ENCODE measurements at places on chromosomes 7 and 10.

DNA sequence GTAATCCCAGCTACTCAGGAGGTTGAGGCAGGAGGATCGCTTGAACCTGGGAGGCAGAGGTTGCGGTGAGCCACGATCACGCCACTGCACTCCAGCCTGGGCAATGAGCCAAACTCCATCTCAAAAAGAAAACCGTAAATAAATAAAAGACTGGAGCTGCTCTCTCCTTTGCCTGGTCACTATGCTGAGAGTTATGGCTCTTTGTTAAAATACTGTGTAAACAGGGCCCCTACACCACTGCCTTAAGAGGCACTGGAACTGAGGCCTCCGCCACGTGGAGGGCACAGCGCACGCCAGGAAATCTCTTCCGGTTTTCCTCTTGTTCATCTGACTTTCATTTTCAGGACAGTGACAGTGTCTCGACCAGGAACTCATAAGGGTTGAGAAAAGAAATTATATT is 123.3 kb downstream of the PAXIP1 start:
- no peak for DNase-seq

GRCh38 chr10:68856352-68856751 is 29.0 kb downstream of the STOX1 start:
- DNase-seq = no peak

DNA sequence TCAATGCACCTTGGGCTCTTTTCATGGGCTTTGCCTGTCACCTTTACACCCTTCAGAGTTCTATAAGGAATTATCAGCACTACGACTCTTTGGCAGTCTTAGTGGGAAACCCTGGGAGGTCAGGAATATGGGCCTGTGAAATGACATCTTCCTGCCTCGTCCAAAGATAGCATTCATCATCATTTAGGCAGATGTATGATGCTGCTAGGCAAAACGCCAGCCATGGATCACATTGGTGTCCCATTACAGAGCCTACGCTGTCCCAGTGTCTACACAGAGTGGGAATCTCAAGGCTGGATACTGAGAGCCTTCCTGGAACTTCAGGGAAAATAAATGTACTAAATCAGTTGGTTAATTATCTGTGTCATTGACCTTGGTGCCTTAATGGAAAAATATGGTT is 259.4 kb upstream of the CELF2 start:
- no peak for DNase-seq

DNA sequence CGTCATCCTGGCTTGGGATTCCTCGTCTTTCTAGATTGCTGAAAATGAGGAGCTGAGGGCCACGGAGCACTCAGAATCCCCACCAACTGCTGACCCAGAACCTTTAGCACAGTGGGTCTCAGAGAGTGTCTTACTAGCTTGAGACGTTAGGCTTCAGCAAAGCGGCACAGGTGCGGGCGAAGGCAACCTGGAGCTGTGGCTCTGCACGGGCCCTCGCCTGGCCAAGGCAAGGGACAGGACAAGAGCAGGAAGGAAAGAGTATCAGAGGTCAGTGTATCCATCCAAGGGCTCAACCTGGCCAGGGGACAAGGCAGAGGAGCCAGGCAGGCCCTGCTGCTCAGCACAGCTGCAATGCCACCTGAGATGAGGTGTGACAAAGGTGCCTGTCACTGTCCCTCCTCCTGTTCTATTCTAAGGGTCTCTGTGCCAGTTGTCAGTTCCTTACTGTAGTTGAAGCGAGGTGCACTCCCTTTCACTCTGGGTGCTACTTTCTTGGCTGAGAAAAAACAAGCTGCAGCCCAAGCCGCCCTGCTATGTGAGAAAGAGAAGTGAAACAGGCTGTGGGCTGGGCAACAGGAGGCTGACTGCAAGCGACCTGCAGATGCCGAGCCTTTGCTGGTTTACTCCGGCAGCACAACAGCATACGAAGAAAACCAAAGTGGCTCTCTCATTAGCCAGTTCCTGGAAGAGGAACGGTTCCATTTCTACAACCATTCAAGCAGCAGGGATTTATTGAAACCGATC is 33.3 kb upstream of the KDM7A start:
- no peak for DNase-seq

- DNase-seq = no peak
Measured at GRCh38 chr10:101218351-101219138, 10.7 kb downstream of the LBX1 start.

DNA sequence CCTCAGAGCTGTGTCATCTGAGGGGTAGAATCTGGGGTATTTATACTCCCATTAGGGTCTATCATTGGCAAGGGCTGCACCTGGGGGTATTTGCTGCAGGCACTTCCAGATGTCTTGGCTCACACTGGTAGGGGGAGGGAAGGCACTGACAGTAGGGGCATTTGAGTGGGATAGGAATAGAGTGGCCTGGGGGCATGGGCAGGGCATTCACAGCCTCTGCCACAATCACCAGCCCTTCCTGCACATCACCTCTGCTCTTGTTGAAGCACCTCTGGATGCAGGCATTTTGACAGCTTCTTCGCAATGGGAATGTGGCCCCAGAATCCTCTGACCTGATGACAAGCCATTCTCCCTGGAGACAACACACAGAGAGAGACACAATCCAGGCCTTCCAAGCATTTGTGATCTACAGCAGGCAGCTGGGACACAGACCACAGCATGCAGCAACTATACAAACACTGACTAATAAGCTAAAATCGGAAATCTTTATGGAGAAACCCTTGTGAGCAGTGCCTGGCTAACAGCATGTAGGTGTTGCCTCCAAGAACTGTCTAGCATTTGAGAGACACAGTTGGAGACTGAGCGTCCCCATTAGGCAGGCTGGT is 178.5 kb downstream of the KCNMA1 start:
- DNase-seq = peak; percentile 84

DNA sequence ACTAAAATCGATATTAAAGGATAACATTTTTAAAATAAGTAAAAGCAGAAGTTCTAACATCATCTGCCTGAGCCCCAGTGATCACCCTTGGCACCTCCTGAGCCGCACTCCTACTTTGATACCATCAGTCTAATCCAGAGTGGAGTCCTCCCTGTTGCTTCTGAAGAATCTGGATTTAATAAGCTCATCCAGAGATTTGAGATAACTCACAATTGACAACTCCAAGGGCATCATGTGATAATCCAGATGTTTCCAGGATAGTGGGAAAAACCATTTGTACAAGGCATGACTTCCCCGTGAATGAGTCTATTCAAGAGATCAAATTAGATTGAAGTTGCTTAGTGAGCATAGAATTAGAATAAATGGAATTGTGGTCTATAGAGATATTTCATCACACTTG is 475.8 kb upstream of the C7orf33 start:
- DNase-seq = no peak

- no peak for DNase-seq
Measured at GRCh38 chr10:30509508-30509907, 75.5 kb downstream of the MAP3K8 start.

DNA sequence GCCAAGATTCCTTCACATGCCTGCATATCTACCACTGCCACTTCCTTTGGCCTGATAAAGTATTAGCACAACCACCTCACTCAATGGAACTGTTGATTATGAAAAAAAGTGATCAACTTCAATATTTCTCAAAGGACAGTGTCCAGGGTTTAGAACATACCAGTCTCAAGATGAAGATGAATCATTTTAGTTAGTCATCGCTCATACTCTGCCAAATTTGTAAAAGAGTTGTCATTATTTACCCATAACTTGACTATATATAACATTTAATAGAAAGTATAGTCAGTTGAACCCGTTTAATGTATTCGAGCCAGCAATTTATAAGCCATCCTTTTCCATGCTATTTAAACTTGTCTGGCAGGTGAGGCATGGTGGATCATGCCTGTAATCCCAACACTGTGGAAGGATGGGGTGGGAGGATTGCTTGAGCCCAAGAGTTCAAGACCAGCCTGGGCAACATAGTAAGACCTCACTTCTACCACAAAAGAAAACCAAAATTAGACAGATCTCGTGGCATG is 33.2 kb downstream of the SPAM1 start:
- DNase-seq = no peak

DNA sequence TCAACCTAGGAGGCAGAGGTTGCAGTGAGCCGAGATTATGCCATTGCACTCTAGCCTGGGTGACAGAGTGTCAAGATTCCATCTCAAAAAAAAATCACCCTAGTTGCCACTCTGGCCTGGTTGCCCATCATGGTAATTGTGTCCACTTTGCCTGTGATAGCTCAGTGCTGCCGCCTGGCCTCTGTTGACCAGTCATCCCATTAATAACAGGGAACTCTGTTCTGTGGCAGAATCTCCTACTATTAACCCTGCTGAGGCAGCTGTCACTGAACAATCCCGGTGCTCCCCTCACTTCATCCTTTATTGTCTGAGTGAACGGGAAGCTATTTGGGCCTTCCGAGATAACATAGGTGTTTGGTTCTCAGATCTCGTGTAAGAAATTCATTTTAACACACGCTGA is 14.6 kb downstream of the ZNF3 start:
- no peak for DNase-seq

DNA sequence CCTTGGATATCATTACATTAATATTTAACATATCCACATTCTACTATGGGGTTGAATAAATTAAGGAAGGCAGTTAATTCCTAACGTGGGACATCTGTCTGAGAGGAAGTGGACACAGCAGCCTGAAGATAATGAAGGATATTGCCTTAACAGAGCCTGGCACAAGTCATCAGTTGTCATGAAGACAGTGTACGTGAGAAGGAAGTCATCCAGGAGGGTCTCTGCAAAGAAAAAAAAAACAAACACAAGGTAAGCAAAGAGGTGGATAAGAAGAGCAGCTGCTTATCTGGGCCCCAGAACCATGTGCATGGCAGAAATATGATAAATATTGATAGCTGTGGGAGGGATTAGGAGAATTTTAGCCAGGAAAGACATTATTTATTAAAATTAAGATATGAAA is 190.0 kb downstream of the RAPGEF5 start:
- DNase-seq = no peak

DNA sequence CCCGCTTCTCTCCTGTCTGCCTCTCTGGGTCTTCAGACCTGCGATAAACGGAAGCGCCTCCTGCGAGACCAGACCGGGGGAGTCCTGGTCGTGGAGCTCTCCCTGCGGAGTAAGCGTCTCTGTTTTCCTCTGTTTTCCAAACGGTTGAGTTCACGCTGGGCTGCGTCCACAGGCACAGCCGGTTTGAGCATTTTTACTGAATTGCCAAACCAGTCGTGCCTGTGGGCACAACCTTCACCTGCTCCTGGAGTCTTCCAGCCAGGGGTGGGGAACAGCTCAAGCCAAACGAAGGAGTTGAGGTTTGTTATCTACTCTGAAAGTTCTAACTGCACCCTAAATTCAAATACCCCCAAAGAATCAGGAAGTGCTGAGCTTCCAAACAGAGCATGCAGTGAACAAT is 16.3 kb downstream of the TECTB start:
- DNase-seq = no peak

DNA sequence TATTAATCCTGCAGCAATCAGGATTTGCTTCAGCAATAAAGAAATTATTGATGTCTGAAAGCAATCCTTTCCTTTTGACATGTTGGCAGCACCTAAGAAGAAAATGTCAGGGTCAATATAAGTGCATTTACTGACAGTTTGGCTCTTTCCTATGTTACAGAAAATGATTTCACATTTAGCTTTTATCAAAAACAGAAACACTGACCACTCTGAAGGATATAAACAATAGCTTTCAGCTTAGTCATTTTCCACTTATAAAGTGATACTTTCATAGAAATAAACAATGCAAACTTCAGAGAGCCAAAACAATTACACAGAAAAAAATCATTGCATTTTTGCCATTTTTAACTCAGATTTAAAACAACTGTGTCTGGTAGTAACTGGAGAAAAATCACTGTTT is 325.6 kb upstream of the KAT6B start:
- no peak for DNase-seq

GRCh38 chr10:107813451-107814162 is 649.1 kb upstream of the SORCS1 start:
- DNase-seq = no peak
